ENCODE measurements at places on chromosomes 6 and 20.

- DNase-seq = no peak
Measured at GRCh38 chr6:75550544-75551167, 51.0 kb upstream of the SENP6 start.

- DNase-seq = no peak
Measured at GRCh38 chr20:9609887-9610502, 95.6 kb downstream of the LAMP5 start.

- DNase-seq = no peak
Measured at GRCh38 chr6:141677598-141678211, 455.0 kb upstream of the GJE1 start.

- no peak for DNase-seq
Measured at GRCh38 chr20:17928633-17929311, 39.8 kb downstream of the SNX5 start.

DNA sequence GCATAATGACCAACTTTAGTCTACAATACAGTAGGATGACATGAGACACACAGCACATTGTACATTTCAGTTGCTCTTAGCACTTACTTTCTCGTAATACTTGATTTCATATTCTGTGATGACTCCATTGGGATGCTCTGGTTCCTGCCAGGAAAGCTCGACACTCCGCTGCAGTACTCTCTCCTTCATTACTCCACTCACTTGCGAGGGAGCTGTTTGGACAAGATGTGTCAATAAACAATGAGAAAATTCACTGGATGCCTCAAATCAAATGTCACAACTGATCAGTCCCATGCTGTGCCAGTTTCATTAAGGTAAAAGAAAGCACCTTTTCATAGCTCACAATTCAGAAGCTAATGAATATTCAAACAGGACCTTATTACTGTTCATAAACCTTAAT is 147.1 kb downstream of the EPHA7 start:
- no peak for DNase-seq

DNA sequence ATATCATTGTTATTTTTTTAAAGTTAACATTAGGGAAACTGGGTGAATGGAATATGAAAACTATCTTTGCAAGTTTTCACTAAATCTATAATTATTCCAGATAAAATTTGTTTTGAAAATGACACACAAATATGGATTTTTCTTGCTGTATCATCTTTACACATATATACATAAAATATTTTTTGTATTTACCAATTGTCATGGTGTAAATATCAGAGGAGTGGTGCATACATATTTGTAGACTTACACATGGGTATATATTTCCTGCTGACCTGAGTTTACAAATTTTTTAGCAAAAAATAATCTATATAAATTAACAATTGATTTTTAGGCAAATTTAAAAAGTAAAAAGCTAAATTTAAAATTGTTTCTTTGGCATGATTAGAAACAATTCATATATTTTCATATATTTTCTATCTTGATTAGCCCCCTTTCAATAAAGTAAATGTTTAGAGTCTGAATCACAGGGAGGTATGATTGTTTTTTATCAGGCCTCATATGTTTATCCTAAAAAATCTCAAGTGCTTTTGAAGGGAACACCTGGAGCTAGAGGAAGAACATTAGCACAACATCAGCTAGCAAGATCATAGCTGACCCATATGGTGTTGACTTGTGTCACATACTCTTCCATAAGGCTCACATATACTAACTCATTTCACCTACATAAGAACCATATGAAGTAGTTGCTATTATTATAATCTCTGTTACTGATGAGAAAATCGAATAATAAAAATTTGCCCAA is 671.8 kb upstream of the GJE1 start:
- no peak for DNase-seq
